Activated gamma-delta T cell (primary cell): ENCODE measurements at places on chromosomes 13 and 19.
A peak's percentile ranks its signal among the peaks of the same experiment; 100 is the strongest.

GRCh38 chr19:6020166-6020882 is 42.4 kb upstream of the RANBP3 start:
- no peak for DNase-seq

- DNase-seq = no peak
Observed at GRCh38 chr13:21336609-21337349, 122.3 kb downstream of the ZDHHC20 start.

DNA sequence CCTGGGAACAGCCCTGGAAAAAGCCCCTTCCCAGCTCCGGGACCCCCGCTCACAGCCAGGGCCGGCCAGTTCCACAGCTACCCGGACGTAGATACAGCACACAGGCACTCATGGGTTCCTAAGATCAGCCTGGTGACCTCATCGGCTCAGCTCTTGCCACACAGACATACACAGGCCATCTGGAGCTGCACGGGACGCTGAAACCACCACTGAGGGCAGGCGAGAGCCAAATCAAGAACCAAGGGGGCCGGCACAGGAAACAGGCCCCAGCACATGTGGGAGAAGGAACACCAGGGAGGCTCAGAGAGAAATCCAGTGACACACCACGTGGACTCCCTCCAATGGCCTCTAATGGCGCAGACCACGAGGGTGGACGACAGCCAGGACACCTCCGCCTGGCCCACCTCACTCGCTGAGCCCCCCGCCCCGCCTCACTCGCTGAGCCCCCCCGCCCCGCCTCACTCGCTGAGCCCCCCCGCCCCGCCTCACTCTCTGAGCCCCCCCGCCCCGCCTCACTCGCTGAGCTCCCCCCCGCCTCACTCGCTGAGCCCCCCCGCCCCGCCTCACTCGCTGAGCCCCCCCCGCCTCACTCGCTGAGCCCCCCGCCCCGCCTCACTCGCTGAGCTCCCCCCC is 69.7 kb upstream of the C13orf46 start:
- DNase-seq = peak; percentile 28

- no peak for DNase-seq
Observed at GRCh38 chr19:15120135-15121026, 13.2 kb downstream of the SYDE1 start.

DNA sequence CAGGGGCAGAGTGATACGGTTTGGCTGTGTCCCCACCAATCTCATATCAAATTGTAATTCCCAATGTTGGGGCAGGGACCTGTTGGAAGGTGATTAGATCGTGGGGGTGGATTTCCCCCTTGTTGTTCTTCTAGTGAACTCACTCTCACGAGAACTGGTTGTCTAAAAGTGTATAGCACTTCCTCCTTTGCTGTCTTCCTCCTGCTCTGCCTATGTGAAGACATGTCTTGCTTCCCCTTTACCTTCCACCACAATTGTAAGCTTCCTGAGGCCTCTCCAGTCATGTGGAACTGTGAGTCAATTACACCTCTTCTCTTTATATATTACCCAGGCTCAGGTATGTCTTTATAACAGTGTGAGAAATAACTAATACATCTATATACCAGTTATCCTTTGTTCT is 706.4 kb upstream of the KLHL1 start:
- DNase-seq = no peak

- DNase-seq = peak; percentile 85
Observed at GRCh38 chr19:48713864-48714755, 5.4 kb downstream of the MAMSTR start.

DNA sequence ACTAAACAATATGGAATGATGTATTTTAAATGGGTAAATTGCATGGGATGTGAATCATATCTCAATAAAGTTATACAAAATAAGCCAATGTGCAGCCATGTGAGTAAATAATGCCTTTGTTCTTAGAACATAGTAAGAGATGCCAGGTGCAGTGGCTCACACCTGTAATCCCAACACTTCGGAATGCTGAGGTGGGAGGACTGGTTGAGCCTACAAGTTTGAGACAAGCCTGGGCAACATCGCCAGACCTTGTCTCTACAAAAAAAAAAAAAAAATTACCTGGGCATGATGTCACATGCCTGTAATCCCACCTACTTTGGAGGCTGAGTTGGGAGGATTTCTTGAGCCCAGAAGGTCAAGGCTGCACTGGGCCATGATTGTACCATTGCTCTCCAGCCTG is 230.7 kb downstream of the RFC3 start:
- no peak for DNase-seq

DNA sequence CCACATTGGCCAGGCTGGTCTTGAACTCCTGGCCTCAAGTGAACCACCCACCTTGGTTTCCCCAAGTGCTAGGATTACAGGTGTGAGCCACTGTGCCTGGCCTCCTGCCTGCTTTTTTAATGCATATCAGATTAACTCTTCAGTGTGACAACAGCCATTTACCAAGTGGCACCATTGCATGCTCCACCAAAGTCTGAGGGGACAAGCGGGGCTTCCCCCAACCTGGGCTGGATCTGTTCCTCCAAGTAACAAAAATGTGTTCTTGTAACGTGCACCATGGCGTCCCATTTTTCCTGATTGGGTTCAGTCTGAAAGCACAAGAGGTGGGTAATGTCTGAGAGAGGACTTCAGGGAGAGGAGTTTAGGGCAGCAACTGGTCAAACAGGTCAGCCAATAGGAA is 77.8 kb downstream of the TEX29 start:
- no peak for DNase-seq

DNA sequence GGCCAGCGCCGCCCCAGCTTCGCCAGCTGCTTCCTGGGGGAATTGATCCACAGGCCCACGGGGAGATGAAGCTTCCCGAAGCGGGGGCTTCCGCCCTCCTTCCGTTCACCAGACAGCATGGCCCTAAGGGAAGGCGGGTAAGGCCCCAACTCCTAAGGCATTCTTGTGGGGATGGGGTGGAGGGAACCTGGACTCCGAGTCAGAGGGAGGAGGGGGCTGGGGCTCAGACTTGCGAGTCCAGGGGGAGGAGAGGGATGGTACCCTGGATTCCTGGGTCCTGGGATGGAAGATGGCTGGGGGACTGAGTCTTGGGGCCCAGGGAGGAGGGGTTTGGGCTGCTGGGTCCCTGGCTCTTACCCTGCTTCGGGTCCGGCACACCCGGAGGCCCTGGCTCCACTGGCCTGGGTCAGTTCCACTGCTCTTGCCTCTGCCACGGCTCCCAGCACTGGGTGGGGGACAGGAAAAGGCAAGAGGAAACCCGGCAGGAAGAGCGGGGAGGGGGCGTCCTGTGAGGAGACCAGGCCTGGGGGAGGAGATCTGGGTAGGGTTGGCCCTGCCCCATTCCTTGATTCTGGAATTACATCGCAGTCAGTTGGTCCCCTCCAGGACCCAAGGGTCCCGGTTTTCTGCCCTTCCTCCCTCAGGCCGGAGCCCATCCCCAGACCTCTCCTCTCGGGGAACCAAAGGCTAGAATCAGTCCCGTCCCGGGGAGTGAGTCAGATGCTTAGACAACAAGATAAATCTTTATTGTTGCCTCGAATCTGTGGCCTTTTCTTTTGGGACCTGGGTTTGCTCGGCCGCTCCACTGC is at the start of gene RASIP1:
TSS of gene RASIP1 (minus strand) at position 447 of the 809 bp plus-strand sequence. CDS start at position 119, 328 bp downstream.
- no peak for DNase-seq

- DNase-seq = no peak
Observed at GRCh38 chr19:5558101-5558621, 9.6 kb downstream of the TINCR start.

DNA sequence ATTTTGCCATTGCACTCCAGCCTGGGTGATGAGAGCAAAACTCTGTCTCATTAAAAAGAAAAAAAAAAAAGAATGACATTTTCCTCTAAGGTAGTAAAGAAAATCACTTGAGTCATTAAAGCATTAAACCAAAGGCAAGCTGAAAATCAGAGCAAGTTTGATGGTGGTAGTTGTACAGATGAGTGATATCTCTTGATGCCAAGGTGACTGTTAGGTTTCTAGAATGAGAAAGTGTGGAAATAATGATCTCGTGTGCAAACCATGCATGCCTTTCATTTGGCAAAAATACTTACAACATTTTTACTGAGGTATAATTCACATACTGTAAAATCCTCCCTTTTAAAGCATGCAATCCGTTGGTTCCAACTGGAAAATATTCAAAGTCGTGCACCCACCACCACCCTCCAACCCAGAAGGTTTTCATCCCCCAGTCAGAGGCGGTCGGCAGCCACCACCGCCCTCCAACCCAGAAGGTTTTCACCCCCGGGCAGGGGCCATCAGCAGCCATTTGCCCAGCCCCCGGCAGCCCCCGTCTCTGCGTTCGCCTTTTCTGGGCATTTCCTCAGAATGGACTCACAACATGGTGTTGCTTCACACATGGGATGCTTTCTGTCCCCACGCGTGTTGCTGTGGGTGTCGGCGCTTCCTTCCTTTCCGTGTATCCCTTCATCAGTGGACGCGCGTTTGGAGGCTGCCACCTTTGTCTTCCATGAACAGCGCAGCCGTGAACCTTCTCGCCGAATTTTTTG is 90.2 kb downstream of the ATP11A start:
- DNase-seq = no peak

GRCh38 chr19:19207637-19208572 is 3.9 kb upstream of the NCAN start:
- no peak for DNase-seq

DNA sequence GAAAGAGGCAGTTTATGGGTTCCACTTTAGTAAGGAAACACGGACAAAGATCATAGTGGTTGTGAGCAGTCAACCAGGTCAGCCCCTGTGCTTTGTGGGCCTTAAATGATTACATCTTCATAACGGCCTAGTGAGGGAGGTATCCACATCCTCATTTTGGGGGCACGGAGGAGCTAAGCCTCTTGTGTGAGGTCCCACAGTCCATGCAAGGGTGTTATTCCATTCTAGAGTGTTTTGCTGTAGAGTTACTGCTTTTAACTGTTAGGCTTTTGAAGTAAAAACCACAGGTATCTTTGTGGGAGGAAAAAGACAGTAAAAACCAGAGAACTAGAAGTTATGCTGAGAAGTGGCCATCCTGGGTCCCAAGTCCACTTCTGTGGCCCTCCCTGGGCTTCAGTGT is 4.0 kb downstream of the NOP53 start:
- DNase-seq = no peak

DNA sequence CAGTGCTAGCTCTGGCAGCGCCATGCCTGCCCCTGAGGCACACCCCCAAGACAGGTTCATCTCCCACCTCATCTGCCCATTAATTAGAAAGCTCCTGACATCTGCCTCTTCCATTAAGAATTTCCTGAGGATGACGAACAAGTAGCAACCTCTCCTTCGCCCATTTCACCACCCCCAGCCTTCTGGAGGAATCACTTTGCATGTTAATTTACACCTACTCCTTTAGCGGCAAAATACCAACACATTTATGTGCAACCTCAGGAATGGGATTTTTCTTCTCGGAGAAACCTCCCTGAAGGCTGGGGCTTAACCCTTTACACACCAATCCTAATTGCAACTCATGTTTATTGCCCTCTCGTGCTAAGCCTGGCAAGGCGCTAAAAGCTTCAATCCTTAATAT is 13.8 kb downstream of the SLC7A1 start:
- DNase-seq = no peak

DNA sequence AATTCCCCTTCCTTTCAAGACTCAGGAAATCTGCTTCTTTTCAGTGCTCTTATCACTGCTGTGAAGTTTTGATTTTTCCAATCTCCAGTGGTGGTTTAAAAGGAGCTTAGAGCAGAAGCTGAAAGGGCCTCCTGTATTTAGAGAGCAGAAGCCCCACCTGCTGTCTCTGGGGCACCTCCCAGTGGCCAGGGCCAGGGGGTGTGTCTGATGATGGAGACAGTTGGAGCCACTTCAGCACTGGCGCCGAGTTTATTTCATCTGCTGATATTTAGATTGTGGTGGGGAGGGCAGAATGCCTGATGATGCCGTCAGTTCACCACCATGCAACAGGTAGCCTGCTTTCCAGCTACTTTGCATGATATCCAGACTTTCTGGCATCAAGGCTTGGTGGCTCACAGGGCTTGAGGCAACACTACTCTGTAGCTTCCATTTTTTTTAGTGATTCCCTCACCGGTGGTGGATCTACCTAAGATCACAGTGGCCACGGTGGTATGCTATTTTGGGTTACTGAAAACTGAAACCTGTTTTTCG is 371.9 kb downstream of the KCNRG start:
- DNase-seq = no peak

DNA sequence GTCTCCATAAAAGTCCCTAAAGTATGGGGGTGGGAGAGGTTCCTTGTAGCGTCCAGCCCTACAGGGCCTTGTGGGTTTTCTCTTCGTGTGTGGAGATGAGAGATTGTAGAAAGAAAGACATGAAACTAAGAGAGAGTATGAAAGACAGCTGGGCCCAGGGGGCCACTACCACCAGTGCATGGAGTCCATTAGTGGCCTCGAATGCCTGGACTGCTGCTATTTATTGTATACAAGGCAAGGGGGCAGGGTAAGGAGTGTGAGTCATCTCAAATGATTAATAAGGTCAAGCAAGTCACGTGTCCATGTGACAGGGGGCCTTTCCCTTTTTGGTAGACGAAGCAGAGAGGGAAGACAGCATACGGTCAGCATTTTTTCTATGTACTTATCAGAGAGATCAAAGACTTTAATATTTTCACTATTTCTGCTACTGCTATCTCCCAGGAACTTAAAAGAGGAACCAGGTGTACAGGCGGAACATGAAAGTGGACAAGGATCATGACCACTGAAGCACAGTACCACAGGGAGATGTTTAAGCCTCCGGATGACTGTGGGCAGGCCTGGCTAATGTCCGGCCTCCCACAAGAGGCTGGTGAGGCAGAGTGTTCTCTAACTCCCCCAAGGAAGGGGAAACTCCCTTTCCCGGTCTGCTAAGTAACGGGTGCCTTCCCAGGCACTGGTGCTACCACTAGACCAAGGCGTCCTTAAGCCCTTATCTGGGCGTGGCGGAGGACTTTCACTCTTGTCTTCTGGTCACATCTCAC is 25.5 kb downstream of the FGF21 start:
- no peak for DNase-seq

GRCh38 chr13:29799041-29799440 is 51.4 kb downstream of the UBL3 start:
- no peak for DNase-seq

- DNase-seq = no peak
Observed at GRCh38 chr19:55611300-55611982, 6.0 kb downstream of the ZNF865 start.

GRCh38 chr13:102771298-102772041 is 2.1 kb downstream of the TEX30 start:
- DNase-seq = no peak

DNA sequence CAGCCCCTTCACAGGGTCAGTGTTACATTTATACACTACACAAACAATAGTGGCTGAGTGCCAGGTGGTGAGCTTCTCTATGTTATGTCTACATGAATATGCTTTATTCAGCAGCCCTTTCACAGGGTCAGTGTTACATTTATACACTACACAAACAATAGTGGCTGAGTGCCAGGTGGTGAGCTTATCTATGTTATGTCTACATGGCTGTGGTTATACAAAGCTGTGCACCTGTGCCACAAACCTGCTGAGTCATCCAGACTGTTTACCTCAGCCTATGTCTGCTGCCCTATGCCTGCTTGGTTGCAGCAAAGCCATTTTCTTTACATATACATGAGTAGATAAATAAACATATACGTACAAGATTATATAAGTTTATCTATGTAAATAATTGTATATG is 76.5 kb downstream of the ZNF726 start:
- DNase-seq = no peak

GRCh38 chr13:96090240-96091101 is 564 bp downstream of the HS6ST3 start:
- peak; percentile 3 for DNase-seq

GRCh38 chr19:46381756-46382345 is 31.5 kb downstream of the CCDC8 start:
- DNase-seq = no peak
